HepG2 (cell line): ENCODE measurements at places on chromosomes 7 and 10. TPM values are rescaled to one million over a fixed set of nuclear protein-coding genes. Genes with fewer than 3 reads are reported as not detected.

GRCh38 chr10:28367929-28368484, 65.1 kb upstream of the MPP7 start:
- peaks cover 55% of the 10 kb centered on the region for H3K4me1 ChIP-seq
- no peak overlapping the region for H3K27ac ChIP-seq
- no peak for DNase-seq
- H3K36me3 ChIP-seq, result no peaks in the 10 kb centered on the region

GRCh38 chr10:88979603-88980002, 11.0 kb upstream of the FAS start:
- no peak overlapping the region for H3K4me3 ChIP-seq
- H3K27me3 ChIP-seq, result no peaks in the 10 kb centered on the region
- H3K27ac ChIP-seq, result no peak overlapping the region
- peaks cover 21% of the 10 kb centered on the region for H3K4me1 ChIP-seq

DNA sequence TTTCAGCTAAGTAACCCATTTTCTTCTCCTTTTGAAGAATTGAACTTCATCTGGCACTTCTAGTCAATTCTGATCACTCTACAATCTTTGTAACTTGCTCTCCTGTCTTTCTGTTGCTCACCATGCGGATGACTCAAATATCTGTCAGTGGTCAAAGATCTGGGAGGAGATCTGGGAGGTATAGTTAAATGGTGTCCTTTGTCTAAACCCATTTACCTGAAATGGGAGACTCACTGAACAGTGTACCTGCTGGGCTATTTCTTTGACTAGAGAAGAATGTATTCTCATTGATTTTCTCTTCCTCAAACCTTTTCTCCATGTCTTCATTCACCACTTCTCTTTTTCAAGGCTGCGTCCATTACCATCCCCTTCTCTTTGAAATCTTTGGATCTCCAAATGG, 42.0 kb upstream of the PCLO start:
- no peaks in the 10 kb centered on the region for H3K36me3 ChIP-seq
- no peak overlapping the region for H3K4me3 ChIP-seq
- H3K27ac ChIP-seq, result no peak overlapping the region
- H3K27me3 ChIP-seq, result no peaks in the 10 kb centered on the region

GRCh38 chr10:60453036-60453435, 63.4 kb upstream of the ANK3 start:
- DNase-seq, result no peak
- H3K4me1 ChIP-seq, result no peaks in the 10 kb centered on the region
- H3K27ac ChIP-seq, result no peak overlapping the region
- no peak overlapping the region for H3K4me3 ChIP-seq
- no peaks in the 10 kb centered on the region for H3K36me3 ChIP-seq
- no peaks in the 10 kb centered on the region; the same call in 1 of the 2 replicates for H3K27me3 ChIP-seq

- no peaks in the 10 kb centered on the region for H3K36me3 ChIP-seq
- H3K4me1 ChIP-seq, result no peaks in the 10 kb centered on the region
- no peak overlapping the region for H3K27ac ChIP-seq
- H3K27me3 ChIP-seq, result peaks cover 16% of the 10 kb centered on the region; the same call in 2 of the 3 replicates
- no peak overlapping the region for H3K4me3 ChIP-seq
- no peak for DNase-seq
Measured at GRCh38 chr7:31096198-31096876, 44.2 kb downstream of the ADCYAP1R1 start.

DNA sequence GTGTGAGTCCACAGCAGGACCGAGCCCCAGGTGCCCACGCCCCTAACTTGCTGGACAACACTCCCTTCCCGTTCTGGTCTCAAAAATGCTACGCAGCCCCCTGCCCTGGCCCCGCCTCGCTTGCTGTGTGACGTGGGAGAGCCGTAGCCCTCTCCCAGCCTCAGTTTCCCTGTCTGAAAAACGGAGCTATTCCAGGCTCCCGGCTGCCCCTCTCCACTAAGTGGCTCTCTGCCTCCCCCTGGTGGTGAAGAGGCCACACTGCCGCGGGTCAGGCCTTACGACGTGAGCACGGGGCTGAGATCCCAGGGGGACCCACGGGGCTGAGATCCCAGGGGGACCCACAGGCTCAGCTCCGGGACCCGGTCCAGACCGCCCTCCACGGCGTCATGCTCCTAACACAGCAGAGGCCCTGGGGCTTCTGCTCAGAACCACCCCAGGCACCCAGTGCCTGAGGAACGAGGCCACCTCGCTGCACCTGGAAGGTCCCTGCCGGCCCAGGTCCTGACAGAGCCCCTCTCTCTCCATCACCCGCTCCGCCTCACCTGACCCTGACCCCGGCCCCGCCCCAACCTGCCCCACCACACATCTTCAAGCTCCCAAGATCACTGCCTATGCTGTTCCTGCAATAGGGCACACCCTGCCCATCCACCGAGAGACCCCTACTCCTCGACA, 26.7 kb downstream of the MICALL2 start:
- peaks cover 47% of the 10 kb centered on the region for H3K4me1 ChIP-seq
- H3K27me3 ChIP-seq, result 0 out of 3 replicates have a peak, but pooled peaks cover 10% of the 10 kb centered on the region
- no peaks in the 10 kb centered on the region for H3K36me3 ChIP-seq

GRCh38 chr7:45292481-45292880, 134.9 kb downstream of the RAMP3 start:
- no peak for DNase-seq
- no peaks in the 10 kb centered on the region for H3K36me3 ChIP-seq
- no peaks in the 10 kb centered on the region for H3K4me1 ChIP-seq
- no peaks in the 10 kb centered on the region; the same call in 2 of the 3 replicates for H3K27me3 ChIP-seq

- no peaks in the 10 kb centered on the region for H3K27me3 ChIP-seq
- H3K4me1 ChIP-seq, result no peaks in the 10 kb centered on the region
- no peak overlapping the region for H3K4me3 ChIP-seq
- no peaks in the 10 kb centered on the region; the same call in 1 of the 2 replicates for H3K36me3 ChIP-seq
Measured at GRCh38 chr10:36182179-36182566, 540.1 kb upstream of the FZD8 start.

DNA sequence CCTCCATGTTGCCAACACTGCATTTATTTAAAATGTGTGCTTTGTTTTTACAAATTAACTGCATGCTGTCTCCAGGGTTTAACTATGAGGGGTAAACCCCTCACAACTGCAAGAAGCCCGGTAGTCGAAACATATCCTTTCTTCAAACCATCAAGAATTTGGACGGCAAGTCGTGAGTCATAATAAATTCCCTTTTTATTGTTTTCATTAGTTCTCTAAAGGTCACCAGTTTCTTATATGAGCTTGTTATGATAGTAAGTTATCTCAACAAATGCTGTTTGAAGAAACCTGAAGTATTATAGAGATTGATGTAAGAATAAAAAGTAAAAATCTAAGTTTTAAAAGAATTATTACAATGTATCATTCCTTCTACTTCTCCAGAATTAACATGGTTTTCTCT, 12.2 kb upstream of the FIGNL1 start:
- H3K27ac ChIP-seq, result no peak overlapping the region
- H3K4me3 ChIP-seq, result no peak overlapping the region
- no peaks in the 10 kb centered on the region for H3K27me3 ChIP-seq
- peaks cover 15% of the 10 kb centered on the region; the same call in 2 of the 3 replicates for H3K36me3 ChIP-seq
- no peak for DNase-seq

- H3K27me3 ChIP-seq, result no peaks in the 10 kb centered on the region
- no peak for DNase-seq
- H3K4me1 ChIP-seq, result no peaks in the 10 kb centered on the region
- no peaks in the 10 kb centered on the region for H3K36me3 ChIP-seq
- no peak overlapping the region for H3K27ac ChIP-seq
Measured at GRCh38 chr7:69880840-69881239, 282.6 kb downstream of the AUTS2 start.

DNA sequence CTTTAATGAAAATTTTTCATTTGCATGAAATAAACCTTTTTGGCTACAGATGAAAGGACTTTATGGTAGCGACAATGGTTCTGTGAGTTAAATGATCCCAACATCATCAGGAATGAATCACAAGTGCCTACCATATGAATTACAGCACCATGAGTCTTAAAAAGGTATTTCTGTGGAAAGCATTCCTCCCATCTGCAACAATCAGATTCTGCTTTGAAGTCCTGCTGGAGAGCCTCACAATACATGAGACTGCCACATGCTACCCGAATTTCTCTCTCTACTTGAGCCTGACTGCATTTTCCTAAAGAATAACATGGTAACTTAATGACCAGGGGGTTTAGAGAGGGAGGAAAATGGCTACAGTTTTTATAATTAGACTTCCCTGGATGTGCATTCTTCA, 190.3 kb downstream of the TWIST1 start:
- no peak overlapping the region for H3K27ac ChIP-seq
- H3K4me3 ChIP-seq, result no peak overlapping the region
- no peaks in the 10 kb centered on the region for H3K36me3 ChIP-seq

DNA sequence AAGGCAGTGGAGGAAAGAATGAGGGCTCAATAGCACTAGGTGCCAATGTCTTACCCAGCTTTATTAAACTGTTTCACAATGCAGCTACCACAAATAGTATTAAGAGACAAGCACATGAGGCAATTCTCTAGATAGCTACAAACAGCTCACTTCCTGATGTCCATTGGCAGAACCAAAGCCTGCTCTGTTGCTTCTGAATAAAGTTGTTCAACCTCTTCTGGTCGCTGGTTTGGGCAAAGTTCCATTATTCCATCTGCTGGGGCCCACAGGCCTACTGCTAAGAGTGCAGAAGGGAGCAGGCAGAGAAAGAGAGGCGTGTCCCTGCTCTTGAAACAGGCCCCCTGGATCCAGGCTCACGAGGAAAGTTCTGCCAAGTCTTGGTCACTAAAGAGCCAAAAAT, 173.9 kb downstream of the ZNF438 start:
- no peaks in the 10 kb centered on the region for H3K27me3 ChIP-seq
- DNase-seq, result no peak
- no peaks in the 10 kb centered on the region for H3K4me1 ChIP-seq
- H3K4me3 ChIP-seq, result no peak overlapping the region
- no peak overlapping the region for H3K27ac ChIP-seq
- H3K36me3 ChIP-seq, result no peaks in the 10 kb centered on the region

DNA sequence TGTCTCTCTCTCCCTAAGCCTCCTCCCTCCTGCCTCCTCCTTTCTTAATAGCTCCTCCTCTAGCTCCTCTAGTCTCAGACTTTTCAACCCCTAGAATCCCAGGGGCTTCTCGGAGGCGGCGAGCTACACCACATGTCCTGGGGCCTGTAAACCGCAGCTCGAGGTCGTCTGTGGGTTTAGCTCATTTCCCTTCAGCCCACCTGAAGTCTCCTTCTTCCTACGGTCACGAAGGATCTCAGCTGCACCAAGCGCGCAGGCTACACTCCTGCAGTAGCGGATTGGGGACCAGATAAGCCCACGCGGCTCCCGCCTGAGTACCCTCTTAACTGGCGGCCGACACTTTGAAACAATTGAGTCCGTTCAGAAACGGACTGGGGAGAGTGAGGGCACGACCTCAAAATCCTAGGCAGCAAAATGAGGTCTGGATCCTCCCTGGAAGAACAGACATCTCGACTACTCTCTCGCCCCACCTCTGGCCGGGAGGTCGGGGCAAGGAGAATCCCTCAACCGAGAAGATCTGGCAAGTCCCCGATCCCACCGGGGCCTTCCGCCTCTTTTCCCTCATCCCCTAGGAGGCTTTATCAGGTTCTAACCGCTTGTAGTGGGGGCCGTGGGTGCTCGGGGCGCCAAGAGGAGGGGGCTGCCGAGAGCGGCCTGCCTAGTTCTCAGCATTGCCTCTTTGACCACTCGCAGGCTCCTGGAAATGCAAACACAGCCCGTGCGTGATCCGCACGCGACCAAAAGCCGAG, 1.3 kb upstream of the SORCS3 start:
- H3K36me3 ChIP-seq, result no peaks in the 10 kb centered on the region
- no peak overlapping the region for H3K27ac ChIP-seq
- H3K27me3 ChIP-seq, result peaks cover 55% of the 10 kb centered on the region; the same call in 2 of the 3 replicates
- no peaks in the 10 kb centered on the region for H3K4me1 ChIP-seq
- DNase-seq, result no peak

DNA sequence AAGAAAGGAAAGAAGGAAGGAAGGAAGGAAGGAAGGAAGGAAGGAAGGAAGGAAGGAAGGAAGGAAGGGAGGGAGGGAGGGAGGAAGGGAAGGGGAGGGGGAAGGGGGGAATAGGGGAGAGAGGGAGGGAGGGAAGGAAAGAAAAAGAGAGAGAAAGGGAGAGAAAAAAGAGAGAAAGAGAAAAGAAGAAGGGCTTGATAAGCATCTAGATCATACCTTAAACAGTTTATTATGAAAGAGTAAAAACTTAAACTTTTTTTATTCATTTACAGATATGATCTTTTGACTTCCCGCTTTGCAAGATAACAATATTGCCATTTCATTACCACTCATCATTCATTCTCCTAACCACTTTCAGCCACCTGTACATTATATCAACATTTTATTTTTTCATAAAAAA, 53.6 kb upstream of the TMEM106B start:
- no peak overlapping the region for H3K4me3 ChIP-seq
- no peaks in the 10 kb centered on the region for H3K4me1 ChIP-seq
- H3K27me3 ChIP-seq, result no peaks in the 10 kb centered on the region
- no peak overlapping the region for H3K27ac ChIP-seq
- no peaks in the 10 kb centered on the region for H3K36me3 ChIP-seq

GRCh38 chr7:42756841-42757240, 155.0 kb downstream of the C7orf25 start:
- H3K4me3 ChIP-seq, result no peak overlapping the region
- no peak overlapping the region for H3K27ac ChIP-seq
- H3K27me3 ChIP-seq, result no peaks in the 10 kb centered on the region
- no peaks in the 10 kb centered on the region for H3K36me3 ChIP-seq
- no peak for DNase-seq
- no peaks in the 10 kb centered on the region for H3K4me1 ChIP-seq

DNA sequence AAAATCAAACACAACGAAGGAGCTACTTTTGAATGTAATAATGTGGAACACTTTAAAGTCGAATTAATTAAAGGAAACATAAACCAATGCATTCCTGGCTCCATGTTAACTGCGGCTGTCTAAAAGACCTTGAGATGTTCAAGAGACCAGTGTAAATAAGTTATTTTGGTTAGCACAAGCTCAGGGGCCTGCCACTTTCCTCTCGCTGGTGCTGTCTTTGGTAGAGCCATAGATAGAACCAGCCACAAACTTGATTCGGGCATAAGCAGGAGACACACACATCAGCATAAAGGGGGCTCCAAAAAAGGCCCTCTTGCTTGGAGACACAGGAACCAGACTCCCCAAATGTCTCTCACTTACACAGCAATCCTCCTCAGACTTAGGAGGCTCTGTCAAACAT, 121.6 kb upstream of the TBX20 start:
- no peaks in the 10 kb centered on the region for H3K4me1 ChIP-seq
- H3K4me3 ChIP-seq, result no peak overlapping the region
- H3K27ac ChIP-seq, result no peak overlapping the region
- DNase-seq, result no peak
- H3K27me3 ChIP-seq, result no peaks in the 10 kb centered on the region

DNA sequence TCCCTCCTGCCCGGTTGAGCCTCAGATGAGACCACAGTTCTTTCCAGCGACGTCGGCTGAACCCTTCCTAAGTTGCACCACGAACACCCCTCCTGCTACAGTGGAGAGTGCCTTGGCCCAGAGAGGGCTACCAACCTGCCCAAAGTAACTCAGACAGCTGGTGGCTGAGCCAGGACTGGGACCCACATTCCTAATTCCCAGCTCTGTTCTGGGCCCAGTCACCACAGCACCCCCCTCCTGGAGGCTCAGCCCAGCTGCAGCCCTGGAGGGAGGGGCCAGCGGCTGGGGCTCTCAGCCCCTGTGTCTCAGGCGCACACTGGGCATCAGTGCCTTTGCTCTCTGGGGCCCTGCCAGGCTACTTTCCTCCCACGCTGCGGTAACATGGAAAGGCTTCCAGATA, 10.6 kb downstream of the ATP6V1F start:
- peaks cover 3% of the 10 kb centered on the region for H3K27me3 ChIP-seq
- no peak overlapping the region for H3K4me3 ChIP-seq
- H3K36me3 ChIP-seq, result no peaks in the 10 kb centered on the region
- DNase-seq, result no peak
- no peak overlapping the region for H3K27ac ChIP-seq
- H3K4me1 ChIP-seq, result peaks cover 41% of the 10 kb centered on the region

Gene CPA2
- 0.04 TPM in 1 of 2 replicates, not detected in the other for polyA plus RNA-seq

Gene KEL
- 0.03 and 0.09 TPM in 2 replicates for polyA plus RNA-seq

Gene SYT15B
- not detected in 2 replicates for polyA plus RNA-seq

Gene APBB1IP
- polyA plus RNA-seq, result 0.08 TPM in 1 of 2 replicates, not detected in the other

Gene TIMM23B
- 10.8 and 12.5 TPM in 2 replicates for polyA plus RNA-seq

Gene AGR2
- 1.7 and 2.2 TPM in 2 replicates for polyA plus RNA-seq

Gene SFTPA1
- not detected in 2 replicates for polyA plus RNA-seq

Gene TAS2R5
- polyA plus RNA-seq, result 2.9 and 4.5 TPM in 2 replicates

Gene HMX3
- polyA plus RNA-seq, result not detected in 2 replicates

Gene OPN1SW
- not detected in 2 replicates for polyA plus RNA-seq
